ENCODE measurements at places on chromosomes 12 and 14.

- no peak for DNase-seq
Measured at GRCh38 chr12:7460375-7461259, 16.7 kb upstream of the CD163L1 start.

DNA sequence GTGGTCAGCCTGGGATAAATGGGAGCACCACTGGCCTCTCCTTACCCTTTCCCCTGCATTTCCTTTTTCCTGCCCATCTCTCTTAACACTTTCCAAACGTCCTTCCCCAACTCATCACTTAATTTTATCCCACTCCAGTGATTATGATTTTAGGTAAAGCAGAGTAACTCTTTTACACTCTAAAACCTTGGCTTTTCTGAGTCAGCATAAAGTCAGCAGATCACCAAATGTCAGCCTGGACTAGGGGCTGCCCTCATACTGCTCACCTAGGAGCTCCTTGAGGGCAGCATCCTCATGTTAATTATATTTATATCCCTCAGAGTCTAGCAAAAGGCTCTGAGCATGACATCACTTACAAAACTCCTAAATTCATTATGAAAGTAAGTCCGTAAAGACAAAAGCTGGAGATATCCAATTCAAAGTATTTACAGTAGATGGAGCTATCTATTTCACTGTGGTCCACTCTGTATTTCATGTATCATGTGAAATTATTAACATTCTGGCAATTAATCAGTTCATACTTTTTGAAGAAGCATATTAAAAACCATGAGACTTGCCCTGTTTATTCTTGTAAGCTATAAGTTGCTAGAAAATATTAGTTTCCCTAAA lies 17.0 kb upstream of the DICER1 start:
- DNase-seq: no peak

DNA sequence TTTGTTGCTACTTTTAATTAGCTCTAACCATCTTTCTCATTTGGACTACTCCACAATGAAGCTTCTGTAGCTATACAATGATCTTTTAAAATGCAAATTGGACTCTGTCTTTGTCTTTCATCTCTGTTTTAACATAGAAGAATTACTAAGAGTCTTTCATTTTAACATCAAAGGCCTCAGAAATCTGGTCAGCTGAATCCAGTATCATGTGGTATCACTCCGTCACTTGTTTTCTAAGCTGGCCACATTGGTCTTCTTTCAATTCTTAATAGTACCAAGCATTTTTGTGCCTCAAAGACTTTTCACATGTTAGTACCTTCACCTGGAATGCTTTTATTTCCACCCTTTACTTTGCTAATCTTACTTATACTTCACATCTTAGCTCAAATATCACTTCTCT lies 95.5 kb upstream of the SLC16A7 start:
- DNase-seq: no peak

DNA sequence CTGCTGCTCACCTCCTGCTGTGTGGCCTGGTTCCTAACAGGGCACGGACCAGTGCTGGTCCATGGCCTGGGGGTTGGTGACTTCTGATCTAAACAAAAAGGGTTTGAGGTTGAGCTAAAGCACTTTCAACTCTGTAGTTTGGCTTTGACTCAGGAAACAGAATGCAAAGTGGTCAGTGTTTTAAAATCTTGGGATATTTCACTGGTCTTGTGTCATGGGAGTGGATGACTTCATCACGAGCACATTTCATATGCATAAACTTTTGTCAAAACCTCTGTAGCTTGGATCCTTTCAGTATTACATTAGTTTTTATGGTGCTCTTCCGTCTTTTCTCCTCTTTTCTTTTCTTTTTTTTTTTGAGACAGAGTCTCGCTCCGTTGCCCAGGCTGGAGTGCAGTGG lies 25.6 kb downstream of the FAM161B start:
- no peak for DNase-seq

DNA sequence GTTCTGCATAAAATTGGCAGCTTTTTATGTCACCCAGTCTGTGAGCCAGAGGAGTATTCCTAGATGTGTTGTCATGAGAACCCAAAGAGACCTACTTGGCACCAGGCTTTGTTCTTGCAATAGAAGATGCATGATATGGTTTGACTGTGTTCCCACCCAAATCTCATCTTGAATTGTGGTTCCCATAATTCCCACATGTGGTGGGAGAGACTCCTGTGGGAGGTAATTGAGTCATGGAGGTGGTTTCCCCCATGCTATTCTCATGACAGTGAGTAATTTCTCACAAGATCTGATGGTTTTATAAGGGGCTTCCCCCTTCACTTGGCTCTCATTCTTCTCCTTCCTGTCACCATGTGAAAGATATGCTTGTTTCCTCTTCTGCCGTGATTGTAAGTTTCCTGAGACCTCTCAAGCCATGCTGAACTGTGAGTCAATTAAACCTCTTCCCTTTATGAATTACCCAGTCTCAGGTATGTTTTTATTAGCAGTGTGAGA lies 572.0 kb upstream of the ATP2B1 start:
- DNase-seq: peak; percentile 63

DNA sequence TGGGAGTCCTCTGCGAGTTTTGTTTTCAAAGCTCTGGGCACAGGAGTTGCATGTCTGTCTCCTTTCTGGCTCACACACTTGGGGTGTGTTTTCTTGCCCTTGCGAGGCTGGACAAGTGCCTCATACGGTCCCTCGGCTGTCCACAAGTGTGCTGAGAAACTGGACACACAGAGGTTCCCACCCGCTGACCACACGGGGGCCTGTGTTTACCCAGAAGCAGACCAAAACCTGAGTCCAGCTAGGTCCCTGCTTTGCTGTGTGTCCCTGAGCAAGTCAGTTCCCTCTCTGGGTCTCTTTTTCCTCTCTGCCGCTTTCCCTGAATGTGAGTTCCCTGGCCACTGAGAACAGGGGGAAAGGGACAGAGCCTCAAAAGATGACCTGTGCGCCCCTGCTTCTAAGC lies 678 bp upstream of the OAS2 start:
- DNase-seq: no peak

DNA sequence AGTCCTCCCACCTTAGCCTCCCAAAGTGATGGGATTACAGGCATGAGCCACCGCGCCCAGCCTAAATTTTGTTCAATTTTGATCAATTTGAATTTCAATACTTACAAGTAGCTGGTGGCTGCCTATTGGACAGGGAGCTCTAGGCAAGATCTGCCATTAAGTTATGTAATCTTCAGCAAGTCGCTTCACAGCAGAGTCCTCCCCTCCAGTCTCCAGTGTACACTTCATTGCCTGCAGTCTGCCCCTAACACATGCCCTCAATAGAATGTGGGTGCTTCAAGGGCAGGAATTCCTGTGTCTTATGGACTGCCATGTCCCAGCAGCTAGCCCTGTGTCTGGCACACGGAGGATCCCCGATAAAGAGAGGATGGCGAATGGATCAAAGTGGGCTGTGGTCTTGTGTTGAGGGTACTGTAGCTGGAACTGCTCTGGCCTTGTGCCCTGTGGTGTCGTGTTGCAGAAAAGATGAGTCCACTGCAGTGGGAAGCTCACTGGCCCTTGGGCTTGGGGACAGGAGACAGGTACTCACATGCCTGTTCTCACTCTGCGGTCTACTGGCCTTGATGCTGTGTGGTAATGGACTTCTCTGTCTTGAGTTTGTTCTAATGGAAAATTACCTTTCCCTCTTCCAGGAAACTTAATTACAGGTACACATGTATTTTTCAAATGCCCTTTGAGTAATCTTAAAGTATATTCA lies 67.6 kb downstream of the TECPR2 start:
- no peak for DNase-seq

DNA sequence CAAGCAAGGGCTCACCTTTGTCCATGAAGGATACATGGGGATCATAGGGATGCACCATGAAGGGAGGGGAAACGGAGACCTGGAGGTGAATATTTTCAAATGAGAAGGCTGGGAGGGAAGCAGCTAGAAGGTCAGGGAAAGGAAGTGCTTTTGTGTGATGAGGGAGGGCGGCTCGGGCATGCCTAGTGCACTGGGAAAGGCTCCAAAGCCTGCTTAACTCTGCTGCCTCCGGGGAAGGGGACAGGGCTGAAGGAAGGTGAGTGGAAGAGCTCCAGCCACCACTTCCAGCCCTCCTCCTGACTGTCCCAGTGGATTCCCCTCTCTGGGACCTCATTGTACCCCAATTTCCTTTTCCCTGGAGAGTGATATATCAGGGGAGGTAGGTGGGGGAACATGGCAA lies 149.4 kb upstream of the PRMT8 start:
- DNase-seq: no peak
